ENCODE measurements at places on chromosomes 1 and 21.

DNA sequence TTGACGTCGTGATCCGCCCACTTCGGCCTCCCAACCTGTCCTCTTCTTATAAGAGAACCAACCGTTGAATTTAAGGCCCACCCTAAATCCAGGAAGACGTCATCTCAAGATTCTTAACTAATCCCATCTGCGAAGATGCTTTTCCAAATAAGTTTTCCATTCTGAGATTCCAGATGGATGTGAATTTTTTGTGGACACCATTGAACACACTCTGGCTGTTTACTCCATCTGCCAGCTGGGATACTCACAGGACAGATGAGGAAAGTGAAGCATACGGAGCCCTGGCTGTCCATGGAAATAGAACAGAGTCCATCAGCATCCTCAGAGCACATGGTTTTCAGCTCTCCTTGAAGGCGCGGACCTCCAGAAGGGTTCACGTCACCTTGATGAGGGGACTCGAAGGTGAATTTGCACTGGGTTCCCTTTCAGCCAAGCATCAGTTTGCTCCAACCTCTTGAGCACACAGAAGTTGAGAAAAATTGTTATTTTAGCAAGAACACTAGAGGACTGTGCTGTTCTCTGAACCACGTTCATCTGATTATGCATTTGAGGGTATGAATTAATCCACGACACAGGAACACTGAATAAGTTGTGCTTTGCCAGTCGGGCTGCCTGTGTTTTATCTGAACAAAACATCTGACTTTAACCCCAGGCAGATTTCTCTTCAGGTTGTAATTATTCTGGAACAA is 68.6 kb downstream of the KAZN start:
- no peak for DNase-seq

GRCh38 chr1:230909974-230910754 is 41.8 kb upstream of the C1orf198 start:
- DNase-seq: no peak

DNA sequence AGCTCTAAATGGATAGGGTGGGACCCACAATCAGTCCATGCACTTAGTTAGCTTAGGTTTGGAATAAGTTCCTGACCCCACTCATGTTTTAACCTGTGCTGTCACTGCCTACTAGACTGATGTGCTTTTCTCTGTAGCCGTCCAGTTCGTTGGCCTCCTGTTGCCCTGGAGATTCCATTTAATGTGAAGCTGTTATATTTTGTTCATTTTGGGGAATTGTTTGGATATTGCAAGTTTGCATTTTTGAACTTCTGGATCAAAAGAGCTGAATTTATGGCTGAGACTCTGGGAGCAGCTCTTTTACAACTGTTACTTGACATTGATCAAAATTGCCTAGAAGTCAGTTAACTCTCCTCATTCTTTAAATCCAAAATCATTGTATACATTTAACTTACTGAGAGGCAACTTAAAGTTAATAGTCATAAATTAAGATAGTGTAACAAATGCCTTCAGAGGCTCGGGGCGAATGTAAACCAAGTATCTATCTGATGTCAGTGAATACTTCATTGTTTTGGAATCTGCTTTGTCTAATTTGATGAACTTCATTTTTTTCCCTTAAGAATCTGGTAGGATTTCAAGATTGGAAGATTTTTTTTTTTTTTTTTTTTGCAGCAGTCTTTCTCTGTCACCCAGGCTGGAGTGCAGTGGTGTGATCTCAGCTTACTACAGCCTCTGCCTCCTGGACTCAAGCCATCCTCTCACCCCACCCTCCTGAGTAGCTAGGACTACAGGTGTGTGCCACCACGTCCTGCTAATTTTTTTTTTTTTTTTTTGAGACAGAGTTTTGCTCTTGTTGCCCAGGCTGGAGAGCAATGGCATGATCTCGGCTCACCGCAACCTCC is 38.1 kb downstream of the MIGA1 start:
- DNase-seq: no peak

DNA sequence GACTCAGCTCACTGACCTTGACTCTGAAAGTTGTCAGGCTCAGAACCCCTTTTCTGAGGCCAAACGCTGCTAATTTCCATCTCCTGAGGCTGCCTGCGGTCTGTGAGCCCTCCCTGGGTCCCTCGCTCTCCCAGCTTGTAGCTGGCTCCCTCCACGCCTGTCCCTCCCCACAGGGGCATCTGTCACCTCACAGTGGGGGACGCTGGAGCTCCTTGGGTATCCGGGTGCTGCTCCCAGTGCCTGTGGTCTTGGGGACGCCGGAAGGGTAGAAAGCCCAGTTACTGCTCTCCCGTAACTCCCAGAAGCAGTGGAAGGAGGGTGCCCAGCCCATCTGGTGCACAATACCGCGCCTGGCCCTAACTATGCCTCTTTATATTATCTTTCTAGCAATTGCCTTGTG is 13.0 kb upstream of the MMEL1 start:
- no peak for DNase-seq

GRCh38 chr1:42957229-42957879 is 1.3 kb downstream of the SLC2A1 start:
- no peak for DNase-seq

DNA sequence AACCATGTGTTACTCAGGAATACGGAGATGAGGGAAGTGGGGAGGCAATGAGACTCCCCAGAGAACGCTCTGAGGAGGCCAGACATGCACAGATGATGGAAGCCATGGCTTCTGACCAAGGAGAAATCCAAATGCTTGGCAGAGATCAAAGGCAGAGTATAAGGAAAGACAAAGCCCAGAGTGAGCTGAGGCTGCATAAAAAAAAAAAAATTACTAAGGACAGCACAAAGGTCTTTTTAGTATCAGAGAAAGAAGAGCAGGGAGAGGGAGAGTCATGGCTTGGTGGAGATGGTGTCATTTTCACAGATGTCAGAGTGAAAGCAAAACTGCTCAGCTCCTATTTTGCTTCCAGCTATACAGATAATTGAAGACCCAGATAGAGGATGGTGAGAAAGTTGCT is 8.1 kb upstream of the NCF2 start:
- DNase-seq: no peak

DNA sequence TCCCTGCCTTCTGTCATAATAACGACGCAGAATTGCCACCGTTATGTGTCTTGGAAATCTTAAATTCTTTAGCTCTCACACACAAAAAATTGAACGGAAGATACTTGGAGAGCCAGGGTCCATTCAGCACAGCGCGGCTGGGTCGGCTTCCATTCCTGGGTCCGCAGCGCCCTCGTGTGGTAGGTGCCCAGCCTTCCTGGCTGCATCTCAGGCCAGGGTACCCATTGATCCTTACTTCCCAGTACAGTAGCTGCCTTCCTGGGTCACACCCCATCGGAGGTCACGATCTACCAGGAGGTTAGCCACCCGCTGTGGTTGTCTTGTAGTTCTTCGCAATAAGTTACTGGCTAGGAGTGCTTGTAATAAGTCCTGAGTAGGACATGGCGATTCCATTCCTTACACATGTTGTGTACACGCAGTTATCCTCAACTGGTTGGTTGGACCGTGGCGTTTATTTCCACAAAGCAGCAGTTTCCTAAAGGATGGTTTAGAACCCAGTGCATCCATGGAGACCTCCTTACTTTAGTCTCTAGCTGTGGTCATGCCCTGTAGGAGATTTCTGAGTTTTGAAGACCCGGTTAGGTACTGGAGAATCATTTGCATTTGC is 9.9 kb upstream of the MTARC1 start:
- DNase-seq: peak; percentile 26

DNA sequence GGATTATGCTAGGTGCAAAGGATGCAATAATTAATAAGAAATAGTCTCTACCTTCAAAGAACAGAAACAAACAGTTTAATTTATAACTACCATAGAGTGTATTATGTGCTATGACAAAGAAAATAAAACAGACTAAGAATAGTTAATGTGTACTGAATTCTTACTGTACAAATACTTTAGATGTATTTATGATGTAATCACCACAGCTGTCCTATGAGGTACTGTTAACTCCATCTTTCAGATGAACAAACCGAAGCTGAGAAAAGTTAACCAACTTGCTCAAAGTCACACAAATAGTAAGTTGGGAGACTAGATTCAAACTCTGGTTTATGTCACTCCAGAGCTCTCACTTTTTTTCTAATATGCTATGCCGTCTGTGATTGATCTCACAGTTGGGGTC is 77.0 kb upstream of the FGGY start:
- DNase-seq: no peak

GRCh38 chr1:36879613-36880012 is 154.7 kb downstream of the GRIK3 start:
- DNase-seq: no peak

DNA sequence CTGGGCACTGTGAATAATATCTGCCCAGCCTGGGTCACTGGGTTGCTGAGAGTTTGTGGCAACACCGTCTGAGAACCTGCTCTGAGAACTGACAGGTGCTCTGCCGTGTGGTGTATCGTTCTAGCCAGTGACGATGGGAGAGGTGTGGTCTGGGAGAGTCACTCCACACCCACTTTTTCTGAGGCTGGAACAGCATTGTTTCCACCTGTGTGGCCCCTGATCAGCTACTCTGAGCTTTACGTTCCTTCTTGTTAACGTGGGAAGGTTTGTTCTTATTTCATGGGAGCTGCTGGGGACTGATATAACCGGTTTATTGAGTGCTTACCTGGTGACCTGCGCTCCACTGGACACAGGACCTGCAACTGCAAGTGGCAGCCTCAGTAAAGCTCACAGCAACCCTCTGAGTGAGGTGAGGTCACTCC is 34.8 kb upstream of the TENT5C start:
- DNase-seq: no peak

DNA sequence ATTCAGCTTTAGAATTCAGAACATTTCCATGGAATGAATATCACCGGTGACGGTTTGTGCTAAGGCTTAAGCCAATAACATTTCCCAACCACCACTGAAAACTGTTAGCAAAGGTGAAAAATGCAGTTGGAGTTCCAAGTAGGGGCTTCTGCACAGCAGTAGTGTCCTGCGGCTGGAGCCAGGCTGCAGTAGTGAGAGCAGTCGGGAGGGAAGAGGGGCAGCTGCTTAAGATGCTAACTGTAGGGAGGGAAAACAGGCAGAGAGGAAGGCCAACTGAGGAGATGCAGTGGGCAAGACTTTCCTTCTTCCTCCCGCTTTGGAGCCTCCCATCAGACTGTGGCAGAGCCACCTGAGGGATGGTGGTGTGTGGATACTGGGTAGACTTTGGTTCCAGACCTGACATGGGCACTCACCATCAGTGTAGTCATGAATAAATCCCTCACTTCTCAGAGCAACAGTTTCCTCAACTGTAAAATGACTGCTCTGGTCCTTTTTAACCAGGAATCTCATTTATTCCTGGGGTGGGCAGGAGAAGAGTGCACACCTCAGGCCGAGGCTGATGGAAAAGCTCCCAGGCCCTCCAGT is 3.2 kb downstream of the F3 start:
- DNase-seq: no peak

DNA sequence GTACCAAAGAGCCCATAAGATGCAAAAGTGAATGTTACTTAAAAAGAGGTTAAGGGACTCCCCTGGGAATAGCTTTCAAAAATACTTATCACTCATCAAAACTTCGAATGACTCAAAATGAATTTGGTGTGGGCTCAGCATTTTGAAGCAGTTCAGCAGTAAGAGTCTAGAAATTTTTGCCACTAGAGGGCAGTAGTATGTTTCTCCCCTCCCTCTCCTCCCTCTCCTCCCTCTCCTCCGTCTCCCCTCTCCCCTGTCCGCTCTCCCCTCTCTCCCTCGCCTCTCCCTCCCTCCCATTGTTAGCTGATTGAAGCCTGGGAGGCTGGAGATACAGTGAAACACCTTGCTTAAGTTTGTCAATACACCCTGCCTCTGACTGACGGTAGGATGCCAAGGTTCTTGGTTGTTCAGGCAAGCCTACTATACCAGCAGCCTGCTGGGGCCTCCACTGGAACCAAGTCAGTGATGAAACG is 70.8 kb upstream of the TENT5C start:
- peak; percentile 45 for DNase-seq

DNA sequence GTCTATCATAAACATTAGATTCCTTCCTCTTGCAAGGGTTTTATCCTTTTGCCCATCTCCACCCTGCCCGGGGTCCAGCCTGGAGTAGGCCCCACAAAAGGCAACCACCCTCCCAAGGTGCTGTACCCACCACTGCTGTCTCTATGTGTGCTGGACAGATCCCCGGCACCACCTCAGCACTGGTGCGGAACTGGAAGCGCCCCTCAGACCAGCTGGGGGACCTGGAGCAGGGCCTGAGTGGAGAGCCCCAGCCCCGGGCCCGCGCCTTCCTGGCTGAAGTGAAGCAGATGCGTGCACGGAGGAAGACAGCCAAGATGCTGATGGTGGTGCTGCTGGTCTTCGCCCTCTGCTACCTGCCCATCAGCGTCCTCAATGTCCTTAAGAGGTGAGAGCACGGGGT is 5.9 kb downstream of the HCRTR1 start:
- DNase-seq: no peak

DNA sequence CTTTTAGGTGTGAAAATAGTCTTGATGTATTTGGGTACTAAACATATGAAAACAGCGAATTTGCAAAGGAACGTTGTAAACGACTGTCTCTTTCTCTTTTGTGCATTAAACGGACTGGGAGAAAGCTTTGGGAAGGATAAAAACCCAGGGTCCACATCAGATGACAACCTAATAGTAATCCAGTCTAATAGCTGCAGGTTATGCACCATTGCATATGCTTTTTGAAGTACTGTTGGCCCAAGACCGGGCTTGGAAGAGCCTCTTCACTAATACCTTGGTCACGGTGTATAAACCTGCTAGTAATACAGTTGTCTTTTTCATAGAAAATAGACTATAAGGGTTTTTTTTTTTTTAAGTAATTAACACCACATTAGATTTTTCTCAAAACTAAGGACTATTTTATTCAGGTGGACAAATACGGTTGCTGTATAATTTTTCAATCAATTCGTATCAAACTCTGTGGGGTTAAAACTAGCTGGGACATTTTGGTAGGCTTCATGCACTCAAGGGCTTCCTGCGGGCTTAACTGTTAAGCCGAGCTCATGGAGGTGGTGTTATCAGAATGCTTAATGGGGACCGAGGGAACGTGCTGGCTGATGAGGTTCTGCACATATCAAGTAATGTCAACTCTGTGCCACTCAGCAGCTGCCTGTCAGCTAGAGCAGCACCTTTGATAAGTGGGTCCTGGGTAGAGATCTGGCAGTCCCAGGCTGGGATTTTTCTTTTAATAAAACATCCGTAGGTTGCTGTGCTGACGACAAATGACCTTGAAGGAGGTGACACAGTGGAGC is 2.1 kb downstream of the RYR2 start:
- no peak for DNase-seq

DNA sequence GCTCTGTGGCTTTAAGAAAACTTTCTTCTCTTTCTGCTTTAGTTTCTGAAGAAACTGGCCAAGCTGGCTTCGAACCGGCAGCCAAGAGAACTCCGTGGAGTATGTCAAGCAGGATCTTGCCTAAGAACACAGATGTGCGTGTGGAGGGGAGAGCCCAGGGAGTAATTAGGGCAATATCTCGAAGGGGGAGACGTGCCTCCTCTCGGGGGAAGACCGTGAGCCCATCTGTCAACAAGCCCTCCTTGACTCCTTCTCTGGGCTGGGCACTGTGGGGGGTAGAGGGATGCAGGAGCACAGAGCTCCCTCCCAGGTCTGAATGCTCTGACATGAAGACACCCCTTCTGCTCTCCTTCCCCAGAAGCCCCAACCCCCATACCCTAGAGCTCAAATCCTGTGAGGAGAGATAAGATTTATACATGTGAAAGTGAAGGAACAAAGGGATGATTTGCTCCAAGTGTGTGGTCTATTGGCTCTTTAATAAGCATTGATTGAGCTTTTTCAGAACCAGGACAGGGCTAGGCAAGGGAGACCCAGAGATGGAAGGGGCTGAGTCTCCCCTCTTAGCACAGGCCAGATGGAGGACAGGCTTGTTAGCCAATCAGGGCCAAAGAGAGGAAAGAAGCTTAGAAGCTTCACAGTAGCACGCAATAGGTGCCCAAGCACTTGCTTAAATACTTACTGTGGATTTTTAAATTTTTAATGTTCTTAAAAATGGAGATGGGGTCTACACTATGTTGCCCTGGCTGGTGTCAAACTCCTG is 37.5 kb downstream of the EDN2 start:
- no peak for DNase-seq

All from effector memory CD8-positive, alpha-beta T cell (primary cell).